DMS79 (cell line): ENCODE measurements at places on chromosomes 7 and 10.

- DNase-seq = no peak
These were observed 74.1 kb downstream of the TES start for GRCh38 chr7:116284390-116284789.

- DNase-seq = no peak
These were observed 790 bp downstream of the ADAM22 start for GRCh38 chr7:87934699-87935383.

GRCh38 chr10:26780793-26781601 is 79.8 kb downstream of the ABI1 start:
- DNase-seq = no peak

DNA sequence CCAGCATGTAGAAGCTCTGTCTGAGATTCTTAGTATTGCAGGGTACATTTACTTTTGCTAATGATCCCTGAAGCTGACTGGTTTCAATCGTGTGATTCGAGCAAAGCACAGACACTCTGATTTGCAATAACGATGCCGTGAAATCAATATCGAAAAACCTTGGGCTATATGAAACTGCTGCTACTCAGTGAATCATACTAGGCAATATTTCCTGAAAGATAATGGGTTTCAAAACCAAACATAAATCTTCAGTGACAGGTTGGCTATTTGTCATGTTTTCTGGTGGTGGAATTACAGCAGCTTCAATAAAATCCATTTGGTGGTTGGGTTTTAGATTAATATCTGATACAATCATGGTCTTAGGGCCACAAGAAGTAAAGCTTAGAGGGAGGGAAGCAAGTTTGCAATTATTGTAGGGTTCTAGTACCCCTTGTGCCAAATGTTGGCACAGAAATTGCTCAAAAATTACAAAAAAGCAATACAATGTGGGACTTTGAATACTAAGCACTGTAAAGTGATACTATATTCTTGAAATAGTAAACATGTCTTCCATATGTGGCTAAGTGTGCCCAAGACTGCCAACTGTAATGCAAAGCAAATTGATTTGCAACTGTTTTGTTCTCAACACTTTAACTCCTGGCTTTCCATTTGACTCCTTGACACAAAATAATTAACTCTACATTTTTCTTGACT is 112.4 kb upstream of the JAZF1 start:
- no peak for DNase-seq

DNA sequence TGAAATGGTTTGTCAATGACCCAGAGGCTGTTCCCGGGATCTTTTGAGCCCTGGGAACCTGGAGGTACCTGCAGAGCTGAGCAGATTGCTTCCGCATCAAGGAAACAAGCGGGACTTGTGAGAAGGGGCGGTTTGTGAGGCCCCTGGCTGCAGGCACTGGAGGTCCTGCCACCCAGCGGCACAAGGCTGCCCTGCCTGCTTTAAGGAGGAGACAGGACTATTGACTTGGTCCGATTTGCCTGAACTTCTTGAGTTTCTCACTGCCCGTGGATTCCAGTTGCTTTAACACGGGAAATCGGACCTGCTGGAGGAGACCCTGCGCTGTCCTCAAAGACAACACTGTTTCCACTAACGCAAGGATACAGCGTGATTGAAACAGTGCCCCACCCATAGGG is 130.1 kb downstream of the DNAJB6 start:
- DNase-seq = no peak

GRCh38 chr10:69869291-69869961 is 67.7 kb downstream of the COL13A1 start:
- no peak for DNase-seq

- DNase-seq = no peak
These were observed 80.1 kb upstream of the ADO start for GRCh38 chr10:62724465-62724864.

GRCh38 chr7:84666651-84667050 is 472.1 kb upstream of the SEMA3A start:
- no peak for DNase-seq

- no peak for DNase-seq
These were observed 257.8 kb downstream of the ETV1 start for GRCh38 chr7:13731643-13732042.

DNA sequence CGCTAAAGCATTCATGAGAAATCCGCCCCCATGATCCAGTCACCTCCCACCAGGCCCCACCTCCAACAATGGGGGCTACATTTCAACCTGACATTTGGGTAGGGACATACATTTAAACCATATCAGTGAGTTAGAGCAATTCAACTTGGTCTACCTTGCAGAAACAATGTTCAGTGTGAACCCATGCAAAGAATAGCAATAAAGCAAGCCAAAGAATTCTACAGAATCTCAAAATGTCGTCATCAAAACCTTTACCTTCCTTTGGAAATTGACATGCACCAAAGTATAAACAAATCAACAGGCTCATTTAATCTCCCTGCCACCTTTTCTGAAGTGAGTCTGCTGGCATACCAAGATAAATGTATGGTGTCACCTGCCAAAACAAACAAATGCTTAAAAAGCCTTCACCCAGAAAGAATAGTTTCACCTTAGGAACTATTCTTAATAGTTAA is 68.8 kb upstream of the ABLIM1 start:
- no peak for DNase-seq

DNA sequence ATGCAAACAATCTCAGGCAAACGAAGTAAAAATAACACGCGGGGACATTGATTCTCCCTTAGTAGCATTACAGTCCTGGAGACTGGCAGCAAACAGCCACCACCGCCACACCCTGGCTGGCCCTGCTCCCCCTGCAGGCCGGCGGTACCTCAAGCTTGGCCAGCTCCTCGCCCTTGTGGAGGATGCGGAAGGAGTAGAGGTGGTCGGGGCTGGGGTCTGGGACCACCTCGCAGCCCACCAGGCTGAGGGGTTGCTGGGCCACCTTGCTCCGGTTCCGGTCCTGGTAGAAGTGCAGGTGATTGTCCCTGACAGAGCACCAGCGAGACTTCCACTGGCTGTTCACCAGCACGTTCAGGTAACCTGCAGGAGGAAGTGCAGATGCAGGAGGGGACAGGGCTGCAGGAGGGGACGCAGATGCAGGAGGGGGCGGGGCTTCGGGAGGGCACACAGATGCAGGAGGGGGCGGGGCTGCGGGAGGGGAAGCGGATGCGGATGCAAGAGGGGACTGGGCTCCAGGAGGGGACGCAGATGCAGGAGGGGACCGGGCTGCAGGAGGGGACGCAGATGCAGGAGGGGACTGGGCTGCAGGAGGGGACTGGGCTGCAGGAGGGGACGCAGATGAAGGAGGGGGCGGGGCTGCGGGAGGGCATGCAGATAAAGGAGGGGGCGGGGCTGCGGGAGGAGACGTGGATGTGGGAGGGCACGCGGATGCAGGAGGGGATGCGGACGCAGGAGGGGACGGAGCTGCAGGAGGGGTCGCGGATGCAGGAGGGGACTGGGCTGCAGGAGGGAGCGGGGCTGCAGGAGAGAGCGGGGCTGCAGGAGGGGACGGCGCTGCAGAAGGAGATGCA is 65.7 kb downstream of the VWA2 start:
- peak; percentile 43 for DNase-seq

GRCh38 chr7:85095366-85095765 is 91.5 kb downstream of the SEMA3D start:
- DNase-seq = no peak

- DNase-seq = no peak
These were observed 73.0 kb upstream of the FOXP2 start for GRCh38 chr7:114341648-114342047.

DNA sequence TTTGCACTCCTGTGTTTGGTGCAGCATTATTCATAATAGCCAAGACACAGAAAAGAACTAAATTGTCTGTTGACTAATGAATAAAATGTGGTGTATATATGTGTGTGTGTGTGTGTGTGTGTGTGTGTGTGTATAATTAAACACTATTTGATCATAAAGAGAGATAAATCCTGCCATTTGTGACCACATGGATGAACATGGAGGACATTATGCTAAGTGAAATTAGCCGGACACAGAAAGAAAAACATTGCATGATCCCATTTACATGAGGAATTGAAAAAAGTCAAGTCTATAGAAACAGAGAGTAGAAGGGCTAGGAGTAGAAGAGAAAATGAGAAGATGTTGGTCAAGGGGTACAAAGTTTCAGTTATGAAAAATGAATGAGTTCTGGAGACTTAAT is 85.9 kb downstream of the ANK3 start:
- DNase-seq = no peak

- DNase-seq = peak; percentile 5
These were observed 78.5 kb downstream of the GRID1 start for GRCh38 chr10:86287966-86288579.

DNA sequence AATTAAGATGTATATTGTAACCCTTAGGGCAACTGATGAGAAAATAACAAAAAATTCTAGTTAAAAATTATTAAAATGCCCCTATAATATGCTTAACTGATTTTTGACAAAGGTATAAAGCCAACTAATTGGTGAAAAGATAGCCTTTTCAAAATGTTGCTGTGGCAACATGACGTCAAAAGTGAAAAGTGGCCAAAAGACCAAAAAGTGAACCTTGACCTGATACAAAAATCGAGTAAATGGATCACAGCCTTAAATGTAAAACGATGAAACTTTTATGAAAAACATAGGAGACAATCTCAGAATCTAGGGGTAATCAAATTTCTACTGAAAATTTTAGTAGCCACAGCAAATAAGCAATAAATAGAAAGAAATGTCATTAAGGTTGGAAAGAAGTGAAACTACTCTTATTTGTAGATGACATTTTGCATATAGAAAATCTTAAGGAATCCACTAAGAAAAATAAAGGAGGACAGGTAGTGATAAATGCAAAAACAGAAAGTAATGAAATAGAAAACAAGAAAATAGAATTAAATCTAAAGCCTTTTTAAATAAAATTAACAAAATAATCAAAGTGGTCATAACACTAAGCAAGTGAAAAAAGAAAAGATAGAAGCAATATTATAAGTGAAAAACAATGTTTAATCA is 285.6 kb downstream of the ADK start:
- DNase-seq = no peak

DNA sequence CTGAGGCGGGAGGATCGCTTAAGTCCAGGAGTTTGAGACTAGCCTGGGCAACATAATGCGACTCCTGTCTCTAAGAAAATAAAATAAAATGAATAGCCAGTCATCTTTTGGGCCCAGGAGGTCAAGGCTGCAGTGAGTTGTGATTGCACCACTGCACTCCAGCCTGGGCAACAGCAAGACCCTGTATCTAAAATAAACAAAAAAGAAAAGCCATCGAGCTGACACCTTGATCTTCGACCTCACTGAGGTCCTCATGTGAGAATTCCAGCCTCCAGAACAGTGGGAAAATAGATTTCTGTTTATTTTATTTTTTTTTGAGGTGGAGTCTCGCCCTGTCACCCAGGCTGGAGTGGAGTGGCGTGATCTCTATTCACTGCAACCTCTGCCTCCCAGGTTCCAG is 301.5 kb upstream of the GALNT17 start:
- DNase-seq = no peak

GRCh38 chr7:55065511-55066229 is 46.9 kb downstream of the EGFR start:
- DNase-seq = no peak

DNA sequence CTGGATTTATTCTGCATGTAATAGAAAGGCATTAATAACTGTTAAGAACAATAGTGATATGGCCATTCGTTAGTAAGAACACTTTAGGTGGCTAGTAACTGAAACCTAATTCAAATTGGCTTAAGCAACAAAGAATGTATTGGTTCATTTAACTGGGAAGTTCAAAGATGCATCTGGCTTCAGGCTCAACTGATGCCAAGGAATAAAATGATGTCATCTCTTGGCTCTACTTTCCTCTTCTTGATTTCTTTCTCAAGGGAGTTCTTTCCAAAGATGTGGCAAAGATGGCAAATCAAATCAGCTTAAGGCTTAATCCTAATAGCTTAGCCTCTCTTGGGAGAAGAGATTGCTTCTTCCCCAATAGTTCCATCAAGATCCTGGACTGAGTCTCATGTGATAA is 51.6 kb downstream of the PIK3CG start:
- no peak for DNase-seq

DNA sequence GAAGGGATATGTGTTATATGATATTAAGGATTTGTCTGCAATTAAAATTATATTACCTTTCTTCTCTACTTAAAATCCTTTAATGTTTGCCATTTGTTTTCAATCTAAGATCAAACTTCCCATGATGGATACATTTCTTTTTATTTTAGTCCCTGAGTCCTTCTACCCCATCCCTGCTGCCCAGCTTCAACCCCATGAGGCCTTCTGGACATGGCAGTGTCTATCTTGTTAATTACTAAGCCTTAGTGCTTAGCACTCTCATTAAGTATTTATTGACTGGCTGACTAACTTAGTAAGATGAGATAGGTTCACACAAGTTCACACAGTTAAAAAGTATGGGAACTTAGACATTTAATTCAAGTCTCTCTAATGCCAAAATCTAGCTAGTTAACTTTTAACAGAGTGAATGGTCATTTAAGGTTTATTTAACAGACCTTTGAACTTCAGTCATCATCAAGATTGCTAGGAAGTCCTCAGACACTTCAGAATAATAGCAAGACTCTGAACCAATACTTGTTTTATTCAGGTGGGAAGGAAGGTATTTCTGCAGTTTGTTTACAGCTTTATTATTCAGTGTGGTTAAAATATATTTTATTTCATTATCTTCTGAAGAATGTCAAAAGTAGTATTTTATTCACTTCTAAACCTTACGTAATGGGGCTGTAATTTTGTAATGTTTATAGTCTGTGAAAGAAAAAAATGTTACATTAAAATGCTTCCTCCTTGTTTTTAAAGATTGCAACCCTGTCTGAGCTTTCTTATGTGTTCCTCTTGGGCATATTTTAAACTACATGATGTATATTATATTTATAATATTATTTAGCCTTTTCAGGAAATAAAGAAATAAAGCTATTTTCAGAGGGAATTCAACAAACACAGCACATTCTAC is 848.9 kb downstream of the REEP3 start:
- no peak for DNase-seq

GRCh38 chr7:51702673-51703072 is 386.1 kb upstream of the COBL start:
- no peak for DNase-seq

GRCh38 chr7:21128062-21128817 is 299.6 kb upstream of the SP4 start:
- DNase-seq = no peak

- DNase-seq = no peak
These were observed 54.5 kb downstream of the CUL1 start for GRCh38 chr7:148753224-148753623.

DNA sequence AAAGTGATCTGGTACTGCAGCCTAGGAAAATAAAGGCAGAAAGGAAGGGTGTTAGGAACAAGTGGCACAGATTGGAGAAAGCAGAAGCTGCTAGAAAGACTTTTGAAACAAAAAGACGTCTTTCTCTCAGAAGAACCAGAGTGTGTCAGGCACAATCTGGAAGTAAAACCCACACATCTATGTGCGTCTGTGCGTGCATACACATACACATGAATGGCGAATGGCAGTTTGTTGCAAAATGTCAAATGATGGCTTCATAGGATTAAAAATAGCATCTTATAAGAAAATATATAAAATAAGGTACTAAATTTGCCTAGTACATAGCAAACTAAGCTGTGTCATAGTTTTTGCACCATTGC is 246.3 kb downstream of the CDK14 start:
- DNase-seq = no peak

GRCh38 chr7:23002698-23003097 is 11.2 kb downstream of the HYCC1 start:
- DNase-seq = no peak

- no peak for DNase-seq
These were observed 110.7 kb downstream of the RNF32 start for GRCh38 chr7:156751319-156751718.

GRCh38 chr10:67050415-67050814 is 124.6 kb downstream of the LRRTM3 start:
- DNase-seq = no peak
